ENCODE measurements at places on chromosomes 3 and 15.

DNA sequence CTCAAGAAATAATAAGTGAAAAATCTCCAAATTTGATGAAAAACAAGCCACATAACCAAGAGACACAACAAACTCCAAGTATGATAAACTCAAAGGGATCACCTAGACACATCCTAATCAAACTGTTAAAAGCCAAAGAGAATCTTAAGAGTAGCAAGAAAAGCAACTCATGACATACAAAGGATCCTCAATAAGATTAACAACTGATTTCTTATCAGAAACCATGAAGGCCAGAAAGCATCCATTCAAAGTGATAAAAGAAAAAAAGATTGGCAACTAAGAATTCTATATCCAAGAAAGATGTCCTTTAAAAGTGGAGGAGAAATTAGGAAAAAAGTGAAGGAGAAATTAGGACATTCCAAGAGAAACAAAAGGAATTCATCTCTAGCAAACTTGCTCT is 23.5 kb downstream of the CHSY1 start:
- DNase-seq, result no peak

DNA sequence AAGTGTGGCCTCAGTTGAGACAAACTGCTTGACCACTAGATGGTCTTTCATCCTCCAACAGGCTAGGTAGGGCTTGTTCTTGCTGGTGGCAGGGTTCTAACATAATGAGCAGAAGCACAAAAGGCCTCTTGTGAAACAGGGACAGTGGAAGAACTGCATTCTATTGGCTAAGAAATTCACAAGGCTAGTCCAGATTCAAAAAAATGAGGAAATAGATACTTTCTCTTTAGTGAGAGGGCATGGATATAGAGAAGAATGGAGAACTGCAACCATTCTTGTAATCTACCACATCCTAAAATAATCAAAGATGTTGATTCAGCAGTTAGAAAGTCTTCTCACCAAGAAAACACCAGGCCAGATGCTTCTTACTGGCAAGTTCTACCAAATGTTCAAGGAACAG is 143.7 kb upstream of the LRIG1 start:
- DNase-seq, result no peak

GRCh38 chr3:17407576-17407975 is 334.9 kb downstream of the TBC1D5 start:
- DNase-seq, result no peak

GRCh38 chr3:156787926-156788663 is 38.1 kb upstream of the LEKR1 start:
- peak; percentile 94 for DNase-seq

DNA sequence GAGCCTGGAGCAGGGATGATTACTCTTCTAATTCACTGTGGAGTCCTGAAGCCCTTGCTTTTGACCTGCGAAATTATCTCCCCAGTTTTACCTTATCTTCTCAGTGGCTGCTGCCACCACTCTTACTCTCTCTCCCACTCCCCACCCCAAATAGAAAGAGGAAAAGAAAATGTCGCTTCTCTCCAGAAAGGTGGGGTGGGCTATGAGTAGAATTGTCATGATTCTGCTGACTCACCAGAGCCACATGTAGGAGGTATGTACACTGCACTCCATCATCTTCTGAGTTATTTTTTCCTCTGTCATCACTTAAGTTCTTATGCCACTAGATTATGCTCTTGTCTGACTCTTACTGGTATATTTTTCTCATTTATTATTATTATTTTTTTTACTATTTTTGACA is 43.9 kb upstream of the TMEM158 start:
- no peak for DNase-seq

DNA sequence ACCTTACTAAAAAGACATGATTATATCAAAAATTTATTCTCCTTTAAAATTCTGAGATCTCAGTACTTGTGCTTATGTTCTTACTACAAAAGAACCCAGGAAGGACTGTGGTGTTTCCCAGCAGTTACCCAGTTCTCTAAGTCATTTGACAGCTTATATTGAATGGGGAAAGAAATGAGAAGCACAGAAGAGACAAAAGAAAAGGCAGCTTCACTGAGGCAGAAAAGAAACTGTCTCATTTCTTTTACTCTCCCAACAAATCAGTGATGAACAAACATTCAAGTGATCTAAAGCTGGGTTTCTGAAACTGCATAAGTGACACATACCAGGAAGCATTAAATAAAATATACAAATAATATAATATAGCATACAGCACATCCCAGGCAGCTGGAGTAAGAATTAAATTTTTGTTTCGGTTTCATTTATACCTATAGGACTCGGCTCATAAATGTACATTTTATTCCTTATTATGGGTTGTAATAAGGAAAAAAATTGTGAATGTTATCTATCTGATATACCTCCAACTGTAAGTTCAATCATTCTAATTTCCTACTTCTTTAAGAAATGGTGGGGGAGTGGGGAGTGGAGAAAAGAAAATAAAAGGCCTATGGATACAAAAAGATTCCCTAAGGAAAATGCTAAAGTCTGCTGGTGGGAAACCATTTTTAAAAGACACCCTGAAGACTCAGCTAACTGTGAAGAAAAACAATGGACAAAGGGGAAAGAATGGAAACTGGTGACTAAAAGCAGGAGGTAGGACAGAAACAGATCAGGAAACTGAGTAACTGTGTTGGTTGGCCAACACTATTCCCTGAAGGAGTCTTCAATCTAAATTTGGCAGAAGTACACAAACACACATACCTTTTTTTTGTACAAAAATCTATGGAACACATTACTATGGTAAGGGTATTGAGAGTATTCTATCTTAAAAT is 156.8 kb downstream of the TBC1D5 start:
- DNase-seq, result no peak

DNA sequence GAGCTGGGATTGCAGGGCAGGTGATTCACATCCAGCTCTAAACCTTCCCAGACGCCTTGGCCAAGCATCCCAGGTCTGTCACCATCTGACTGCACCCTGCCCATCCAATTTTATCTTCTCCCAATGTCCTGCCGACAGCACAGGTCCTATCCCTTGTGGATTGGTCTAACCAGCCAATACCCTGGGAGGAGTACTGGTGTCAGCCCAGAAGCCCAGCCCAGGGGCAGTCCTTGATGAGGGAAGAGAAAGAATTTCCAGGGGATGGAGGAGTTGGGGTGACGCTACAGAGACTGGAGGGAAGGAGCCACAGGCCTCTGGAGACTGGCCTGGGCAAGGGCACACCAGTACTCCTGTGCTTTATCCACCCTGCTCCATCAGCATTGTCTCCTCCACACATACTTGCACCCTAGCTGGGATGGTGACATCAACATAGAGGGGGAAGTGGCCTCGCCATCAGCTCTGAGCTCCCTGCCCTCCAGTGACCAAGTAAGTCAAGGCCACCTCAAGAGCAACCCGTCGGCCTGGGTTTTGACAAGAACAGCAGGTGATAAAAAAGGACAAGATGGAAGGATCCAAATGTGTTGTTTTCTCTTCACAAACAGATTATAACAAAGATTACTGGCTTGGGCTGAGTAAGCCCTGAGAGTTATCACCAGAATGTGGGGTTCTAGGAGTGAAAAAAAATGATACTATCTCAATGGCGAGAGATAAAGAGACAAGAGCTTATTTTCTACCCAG is 114.6 kb downstream of the AQP9 start:
- DNase-seq, result no peak

GRCh38 chr15:74826364-74826819 is at the start of gene CPLX3:
Gene CPLX3, plus strand, starts transcription at chr15:74826627. Its CDS starts 77 bp downstream, at chr15:74826704.
- DNase-seq, result no peak

DNA sequence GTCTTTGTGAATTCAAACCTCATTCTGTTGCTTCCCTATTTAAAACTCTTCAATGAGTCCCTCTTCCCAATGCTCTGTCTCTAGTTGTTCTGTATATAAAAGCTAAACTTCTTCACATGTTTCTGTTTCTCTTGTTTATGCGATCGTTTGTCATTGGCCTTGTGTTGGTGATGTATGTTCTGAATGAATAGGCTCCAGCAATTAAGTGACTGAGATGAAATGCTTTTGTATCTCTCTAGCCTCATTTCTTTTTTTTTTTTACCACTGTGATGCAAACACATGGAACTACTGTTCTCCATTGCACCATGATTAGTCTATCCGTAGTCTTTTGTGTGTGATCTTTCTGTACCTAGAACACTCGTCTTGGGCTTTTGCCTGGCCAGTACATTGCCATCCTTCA is 380.5 kb upstream of the TPRG1 start:
- DNase-seq, result no peak

- DNase-seq, result no peak
These were observed 431.4 kb downstream of the GRM7 start for GRCh38 chr3:7292362-7292761.

GRCh38 chr3:172096881-172097420 is 57.6 kb downstream of the FNDC3B start:
- DNase-seq, result peak; percentile 77

All from foreskin keratinocyte (primary cell).